ENCODE measurements at places on chromosomes 2 and 18.

DNA sequence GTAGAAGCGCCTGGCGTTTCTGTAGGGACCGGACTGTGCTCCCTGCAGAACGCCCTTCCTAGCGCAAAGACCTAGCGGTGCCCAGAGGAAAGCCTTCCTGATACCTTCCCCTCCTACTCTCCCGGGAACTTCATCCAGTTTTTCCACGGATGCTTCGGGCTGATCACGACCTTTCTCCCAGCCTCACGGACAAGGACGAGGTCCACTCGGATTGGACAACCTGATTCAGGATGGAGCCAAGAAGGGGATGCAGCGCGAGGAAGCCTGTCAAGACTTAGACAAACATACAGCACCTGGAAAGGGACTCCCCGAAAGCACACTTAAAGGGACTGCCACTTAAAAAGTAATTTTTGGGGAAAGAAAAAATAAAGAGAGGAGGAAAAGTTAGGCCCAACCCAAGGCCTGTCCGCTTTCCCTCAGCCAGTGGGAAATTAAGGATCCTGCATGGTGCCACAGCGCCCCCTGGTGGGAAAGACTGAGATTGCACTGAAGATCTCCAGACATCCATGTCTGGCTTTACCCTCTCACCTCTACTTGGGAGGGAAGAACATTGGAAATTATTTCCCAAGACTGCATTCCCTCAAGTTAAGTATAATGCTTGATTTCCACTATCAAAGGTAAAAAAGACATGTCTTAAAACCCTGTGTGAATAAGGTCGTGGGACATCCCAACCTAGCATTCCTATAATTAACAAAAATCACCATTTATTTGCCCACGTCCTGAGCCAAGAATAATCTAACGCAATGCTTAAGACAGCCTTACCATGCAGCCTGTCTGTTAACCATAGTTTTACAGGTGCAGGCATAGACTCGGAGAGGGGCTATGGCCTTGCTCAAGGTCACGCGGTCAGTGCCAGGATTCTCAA, 13.4 kb upstream of the COPS8 start:
- peak; percentile 63 for DNase-seq

- no peak for DNase-seq
These were observed 4.3 kb downstream of the VAPA start for GRCh38 chr18:9918016-9918680.

- DNase-seq, result no peak
These were observed 73.4 kb downstream of the PLEKHM3 start for GRCh38 chr2:207951734-207952470.

DNA sequence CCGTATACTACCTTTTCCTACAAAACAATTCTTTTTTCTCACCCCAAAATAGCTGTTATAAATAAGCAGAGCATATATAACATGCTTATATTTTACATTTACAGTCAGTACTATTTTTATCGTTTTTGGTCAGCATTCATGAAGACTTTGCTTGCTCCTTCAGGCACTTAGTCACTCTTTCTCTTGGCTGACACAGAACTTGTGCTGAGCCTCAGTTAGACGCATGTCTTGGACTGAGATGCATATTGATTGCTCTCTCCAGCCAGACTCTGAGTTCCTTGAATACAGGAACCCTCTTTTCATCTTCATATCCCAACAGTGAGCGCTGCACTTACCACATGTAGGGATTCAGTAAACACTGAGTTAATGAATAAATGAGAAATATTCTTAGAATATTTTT, 158.3 kb downstream of the RTN4 start:
- no peak for DNase-seq

GRCh38 chr2:46569766-46570165, 90.4 kb downstream of the TMEM247 start:
- no peak for DNase-seq

GRCh38 chr2:1010415-1010930, 59.8 kb downstream of the SNTG2 start:
- no peak for DNase-seq

DNA sequence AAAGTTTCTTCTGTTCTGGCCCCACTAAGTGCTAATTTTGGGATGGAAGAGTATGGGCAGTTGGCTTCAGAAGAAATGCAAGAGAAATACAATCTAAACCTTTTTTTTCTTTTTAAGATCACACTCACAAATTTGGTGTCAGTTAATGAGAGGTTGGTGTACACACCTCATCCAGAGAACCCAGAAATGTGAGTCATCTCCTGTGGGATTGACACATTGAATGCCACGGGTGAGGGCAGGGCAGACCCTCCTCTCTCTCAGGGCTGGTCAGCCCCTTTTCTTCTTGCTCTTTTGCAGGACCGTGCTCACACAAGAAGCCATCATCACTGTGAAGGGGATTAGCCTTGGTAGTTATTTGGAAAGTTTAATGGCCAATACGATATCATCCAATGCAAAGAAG, 19.2 kb downstream of the PRELID3A start:
- peak; percentile 24 for DNase-seq

DNA sequence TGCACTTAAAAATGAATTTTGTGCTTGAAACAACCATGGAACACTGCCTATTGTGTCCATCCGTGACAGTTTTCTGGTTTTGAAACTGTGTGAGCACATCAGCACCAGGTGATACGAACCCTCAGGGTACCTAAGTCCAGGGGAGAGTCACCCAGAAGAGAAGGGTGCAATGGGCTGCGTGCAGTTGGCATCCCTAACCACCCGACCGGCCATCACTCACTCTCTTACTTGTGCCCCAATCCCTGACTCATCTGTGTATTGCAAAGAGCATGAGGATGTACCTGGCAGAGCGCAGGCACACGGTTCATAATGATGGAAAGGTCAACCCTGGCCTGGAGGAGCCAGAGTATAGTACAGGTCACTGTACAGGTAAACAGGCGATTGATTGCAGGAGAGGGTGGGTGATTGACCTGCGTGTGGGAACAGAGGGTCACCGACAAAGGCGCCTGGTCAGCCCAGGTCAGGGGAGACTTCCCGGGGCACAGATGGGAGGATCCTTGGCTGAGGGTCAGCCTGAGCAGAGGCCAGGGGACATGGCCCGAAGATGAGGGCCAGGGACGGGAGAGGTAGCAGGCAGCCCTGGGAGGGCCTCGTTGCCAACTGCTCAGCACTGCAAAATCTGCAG, 160.3 kb downstream of the SEPTIN10 start:
- no peak for DNase-seq

DNA sequence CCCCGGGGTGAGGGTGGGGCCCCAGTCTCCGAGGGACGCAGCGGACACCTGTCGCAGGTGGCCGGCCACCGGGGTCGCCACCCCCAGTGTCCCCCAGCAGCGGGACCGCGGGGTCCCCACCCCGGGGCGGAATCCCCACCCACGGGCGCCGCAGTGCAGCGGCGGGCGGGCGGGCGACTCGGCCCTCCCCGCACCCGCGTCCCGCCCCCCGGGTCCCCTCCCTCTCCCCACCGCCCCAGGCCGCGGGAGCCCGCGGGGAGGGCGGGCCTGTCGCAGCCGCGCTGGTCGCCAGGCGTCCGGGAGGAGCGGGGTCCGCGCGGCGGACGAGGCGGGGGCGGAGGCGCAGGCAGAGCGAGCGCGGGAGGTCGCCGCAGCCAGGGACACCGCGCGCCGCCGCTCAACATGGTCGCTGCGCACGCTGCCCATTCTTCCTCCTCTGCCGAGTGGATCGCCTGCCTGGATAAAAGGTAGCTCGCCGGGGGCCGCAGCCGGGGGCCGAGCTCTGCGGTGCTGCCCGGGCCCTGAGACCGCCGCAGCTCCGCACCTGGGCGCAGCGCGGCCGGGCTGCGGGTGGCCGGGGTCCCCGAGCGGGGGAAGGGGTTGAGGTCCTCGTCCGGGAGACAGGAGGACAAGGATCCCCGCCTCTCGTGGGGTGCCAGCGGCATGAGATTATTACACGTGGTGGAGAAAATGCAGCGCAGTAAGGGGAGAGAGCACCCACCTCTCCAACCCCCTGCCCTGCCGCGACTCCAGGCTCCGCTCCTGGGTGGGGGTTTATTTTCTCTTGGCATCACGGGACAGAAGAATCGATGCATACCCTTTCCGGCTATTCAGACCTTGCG, at the start of gene RAPGEF4:
TSS of gene RAPGEF4 (plus strand) at position 264 of the 842 bp plus-strand sequence. CDS start at position 403, 139 bp downstream.
- no peak for DNase-seq

DNA sequence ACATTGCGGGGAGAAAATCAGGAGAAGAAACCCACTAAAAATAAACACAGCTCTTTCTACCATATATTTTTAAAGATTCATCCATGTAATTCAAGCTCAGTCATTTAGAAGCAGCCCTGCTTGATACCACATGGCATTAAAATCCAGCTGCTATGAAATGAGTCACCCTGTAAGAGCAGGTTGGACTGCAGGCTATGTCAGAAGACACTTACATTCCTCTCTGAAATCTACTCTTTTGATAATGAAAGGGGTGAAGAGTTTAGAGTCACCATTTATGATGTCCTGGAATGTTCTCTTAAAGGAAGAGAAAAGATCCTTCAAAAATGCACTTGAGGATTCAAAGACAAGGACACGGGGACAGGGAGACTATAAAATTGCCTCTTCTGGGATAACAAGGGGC, 100.6 kb upstream of the APCDD1 start:
- no peak for DNase-seq

DNA sequence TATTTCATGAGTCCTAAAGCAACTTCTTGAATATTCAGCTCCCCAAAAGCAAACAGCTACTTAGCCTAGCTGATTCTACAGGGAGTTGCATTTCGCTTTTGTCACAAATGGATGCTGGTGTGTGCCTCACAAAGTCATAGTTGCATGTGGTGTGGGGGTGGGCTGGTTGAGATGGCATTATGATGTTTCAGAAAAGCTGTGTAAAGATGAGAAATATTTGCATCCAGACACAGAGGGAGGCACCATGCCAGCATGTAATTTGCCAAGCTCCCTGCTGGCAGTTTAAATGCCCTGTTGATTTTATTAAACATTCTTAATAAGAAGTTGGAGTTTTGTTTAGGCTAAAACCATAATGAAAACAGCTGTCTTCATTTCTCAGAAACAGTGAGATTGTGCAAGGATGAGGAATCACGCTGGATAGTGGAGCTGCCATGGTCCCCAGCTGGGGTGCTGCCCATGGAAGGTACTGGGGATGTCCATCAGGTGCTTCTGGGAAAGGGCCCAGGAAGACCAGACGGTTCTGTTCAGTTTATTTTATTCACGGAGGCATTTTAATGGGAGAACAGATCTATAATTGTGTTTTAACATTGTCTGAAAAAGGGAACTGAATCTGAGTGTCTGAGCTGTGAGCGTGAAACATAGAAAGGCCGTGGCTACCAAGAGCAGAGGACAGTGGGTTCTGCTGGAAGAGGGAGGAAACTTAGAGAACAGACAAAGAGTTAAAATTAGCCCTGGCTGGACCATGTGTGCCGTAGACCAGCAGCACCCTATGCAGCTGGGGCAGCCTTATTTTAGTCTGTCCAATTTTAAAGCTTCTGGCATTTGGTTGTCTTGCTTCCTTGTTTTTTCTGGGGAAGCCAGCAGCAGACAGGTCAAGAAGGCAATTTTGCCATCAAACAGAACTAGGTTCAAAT, 177.1 kb downstream of the FAM210A start:
- no peak for DNase-seq

- DNase-seq, result no peak
These were observed 22.4 kb downstream of the TEX51 start for GRCh38 chr2:126921066-126921465.

- no peak for DNase-seq
These were observed 60.0 kb downstream of the CAPN13 start for GRCh38 chr2:30747206-30747605.

- peak; percentile 17 for DNase-seq
These were observed 15.1 kb downstream of the COBLL1 start for GRCh38 chr2:164826293-164827243.

DNA sequence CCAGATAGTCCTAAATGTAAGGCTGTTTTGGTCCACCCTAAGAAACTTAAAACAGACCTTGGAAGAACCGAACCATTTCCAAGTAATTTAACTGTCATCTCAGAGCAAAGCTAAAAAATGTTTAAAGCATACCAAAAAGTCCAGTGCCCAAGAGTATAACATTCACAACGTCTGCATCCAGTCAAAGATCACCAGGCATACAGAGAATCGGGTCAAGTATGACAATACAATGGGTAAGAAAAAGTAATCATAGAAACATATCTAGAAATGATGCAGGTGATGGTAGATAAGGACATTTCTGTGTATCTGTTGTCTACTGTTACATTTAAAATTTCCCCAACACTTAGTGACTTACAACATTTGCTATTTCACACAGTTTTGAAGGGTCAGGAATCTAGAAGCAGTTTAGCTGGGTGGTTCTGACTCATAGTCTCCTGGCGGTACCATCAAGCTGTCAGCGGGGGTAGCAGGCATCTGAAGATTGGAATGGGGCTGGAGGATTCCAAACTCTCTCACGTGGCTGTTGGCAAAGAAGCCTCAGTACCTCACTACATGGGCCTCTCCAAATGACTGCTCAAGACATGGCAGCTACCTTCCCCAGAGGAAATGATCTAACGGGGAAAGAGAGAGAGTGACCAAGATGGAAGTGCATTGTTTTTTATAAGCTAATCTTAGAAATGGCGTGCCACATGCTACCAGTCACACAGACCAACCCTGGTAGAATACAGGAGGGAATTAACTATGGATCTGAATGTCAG, 36.6 kb upstream of the DYNC2LI1 start:
- no peak for DNase-seq

All from activated CD4-positive, alpha-beta T cell treated with anti-CD3 and anti-CD28 coated beads, Interleukin-10, Interleukin-2, amounts not matched to agents 100 ng/mL and 50 ng/mL, durations not matched to agents 16 hours and 8 hours (primary cell).